CD4-positive, alpha-beta memory T cell (primary cell): ENCODE measurements at places on chromosomes 11 and 22.

GRCh38 chr11:127902382-127902781 is 685.0 kb downstream of the ETS1 start:
- H3K36me3 ChIP-seq = no peaks in the 10 kb centered on the region
- no peak overlapping the region for H3K4me3 ChIP-seq
- DNase-seq = no peak
- H3K27ac ChIP-seq = no peak overlapping the region
- no peaks in the 10 kb centered on the region for H3K4me1 ChIP-seq

DNA sequence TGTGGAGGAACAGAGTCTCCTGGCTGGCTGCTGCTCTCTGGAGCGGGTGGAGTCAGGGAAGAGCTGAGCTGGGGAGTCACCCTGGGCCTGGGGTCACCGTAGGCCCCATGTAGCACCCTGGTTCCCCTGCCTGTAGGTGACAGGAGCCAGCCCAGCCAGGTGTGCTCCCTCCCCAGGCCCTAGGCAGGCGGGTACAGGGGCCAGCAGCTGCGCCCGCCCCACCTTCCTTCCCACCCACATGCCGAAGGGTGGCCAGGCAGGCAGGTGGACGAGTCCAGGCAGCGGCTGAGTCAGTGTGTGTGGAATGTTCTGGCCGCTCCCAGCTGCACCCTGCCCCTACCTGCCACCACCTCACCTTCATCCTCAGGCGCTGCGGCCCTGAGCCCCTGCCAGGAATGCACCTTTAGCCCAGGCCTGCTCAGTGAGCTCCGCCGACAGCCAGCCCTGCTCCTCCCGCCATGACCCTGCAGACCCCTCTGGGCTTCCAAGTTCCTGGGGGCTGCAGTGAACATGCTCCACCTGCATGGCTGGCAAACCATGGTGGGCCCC is 654 bp upstream of the SYT8 start:
- H3K4me1 ChIP-seq = peaks cover 14% of the 10 kb centered on the region
- no peaks in the 10 kb centered on the region for H3K36me3 ChIP-seq
- no peak overlapping the region for H3K27ac ChIP-seq
- no peak overlapping the region for H3K4me3 ChIP-seq
- DNase-seq = no peak

GRCh38 chr11:123116486-123116885 is 54.5 kb upstream of the HSPA8 start:
- no peaks in the 10 kb centered on the region for H3K27me3 ChIP-seq
- DNase-seq = no peak
- H3K27ac ChIP-seq = no peak overlapping the region
- H3K4me1 ChIP-seq = no peaks in the 10 kb centered on the region
- no peak overlapping the region for H3K4me3 ChIP-seq

- no peaks in the 10 kb centered on the region for H3K36me3 ChIP-seq
- H3K27ac ChIP-seq = no peak overlapping the region
- no peaks in the 10 kb centered on the region for H3K4me1 ChIP-seq
- DNase-seq = no peak
- H3K4me3 ChIP-seq = no peak overlapping the region
Observed at GRCh38 chr11:112156153-112156955, 7.5 kb downstream of the IL18 start.

GRCh38 chr11:119602745-119603373 is 126.1 kb downstream of the NECTIN1 start:
- H3K27ac ChIP-seq = no peak overlapping the region
- H3K4me3 ChIP-seq = no peak overlapping the region
- no peaks in the 10 kb centered on the region for H3K36me3 ChIP-seq
- H3K4me1 ChIP-seq = no peaks in the 10 kb centered on the region
- H3K27me3 ChIP-seq = no peaks in the 10 kb centered on the region
- no peak for DNase-seq

GRCh38 chr22:30247974-30248373 is 1.4 kb upstream of the LIF start:
- H3K36me3 ChIP-seq = no peaks in the 10 kb centered on the region
- no peak overlapping the region for H3K27ac ChIP-seq
- H3K27me3 ChIP-seq = no peaks in the 10 kb centered on the region
- H3K4me3 ChIP-seq = no peak overlapping the region
- DNase-seq = no peak

- H3K27ac ChIP-seq = no peak overlapping the region
- H3K27me3 ChIP-seq = no peaks in the 10 kb centered on the region
- DNase-seq = no peak
Observed at GRCh38 chr11:75330291-75330690, 21.2 kb downstream of the ARRB1 start.

- H3K27ac ChIP-seq = no peak overlapping the region
- H3K4me3 ChIP-seq = no peak overlapping the region
- peaks cover 15% of the 10 kb centered on the region for H3K4me1 ChIP-seq
- no peaks in the 10 kb centered on the region for H3K36me3 ChIP-seq
- DNase-seq = no peak
- no peaks in the 10 kb centered on the region for H3K27me3 ChIP-seq
Observed at GRCh38 chr22:36809351-36809750, 7.5 kb downstream of the PVALB start.

DNA sequence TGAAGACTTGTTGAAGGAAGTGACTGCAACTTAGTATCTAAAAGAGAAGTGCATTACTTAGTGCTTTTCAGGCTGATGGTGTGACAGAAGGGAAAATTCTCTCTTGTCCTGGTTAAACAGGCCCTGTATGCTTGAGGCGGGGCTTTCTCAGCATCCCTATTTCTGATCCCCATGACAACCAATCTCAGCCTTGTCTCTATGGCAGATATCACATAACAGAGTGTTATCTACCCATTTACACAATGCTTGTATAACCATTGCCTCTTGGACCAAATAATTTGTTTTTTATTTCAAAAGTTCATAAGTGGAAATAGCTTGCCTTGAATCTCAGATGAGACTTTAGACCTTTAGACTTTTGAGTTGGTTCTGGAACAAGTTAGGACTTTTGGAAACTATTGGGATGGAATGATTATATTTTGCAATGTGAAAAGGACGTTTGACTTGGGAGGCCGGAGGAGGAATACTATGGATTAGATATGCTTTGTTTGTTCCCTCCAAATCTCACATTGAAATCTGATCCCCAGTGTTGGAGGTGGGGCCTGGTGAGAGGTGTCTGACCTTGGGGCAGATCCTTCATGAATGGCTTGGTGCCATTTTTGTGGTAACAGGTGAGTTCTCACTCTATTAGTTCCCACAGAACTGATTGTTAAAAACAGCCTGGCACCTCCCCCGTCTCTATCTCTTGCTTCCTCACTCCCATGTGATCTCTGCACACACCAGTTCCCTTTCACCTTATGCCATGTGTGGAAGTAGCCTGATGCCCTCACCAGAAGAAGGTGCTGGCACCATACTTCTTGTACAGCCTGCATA is 3.1 kb upstream of the GLYAT start:
- no peak overlapping the region for H3K4me3 ChIP-seq
- no peaks in the 10 kb centered on the region for H3K27me3 ChIP-seq
- H3K4me1 ChIP-seq = no peaks in the 10 kb centered on the region
- no peak for DNase-seq

DNA sequence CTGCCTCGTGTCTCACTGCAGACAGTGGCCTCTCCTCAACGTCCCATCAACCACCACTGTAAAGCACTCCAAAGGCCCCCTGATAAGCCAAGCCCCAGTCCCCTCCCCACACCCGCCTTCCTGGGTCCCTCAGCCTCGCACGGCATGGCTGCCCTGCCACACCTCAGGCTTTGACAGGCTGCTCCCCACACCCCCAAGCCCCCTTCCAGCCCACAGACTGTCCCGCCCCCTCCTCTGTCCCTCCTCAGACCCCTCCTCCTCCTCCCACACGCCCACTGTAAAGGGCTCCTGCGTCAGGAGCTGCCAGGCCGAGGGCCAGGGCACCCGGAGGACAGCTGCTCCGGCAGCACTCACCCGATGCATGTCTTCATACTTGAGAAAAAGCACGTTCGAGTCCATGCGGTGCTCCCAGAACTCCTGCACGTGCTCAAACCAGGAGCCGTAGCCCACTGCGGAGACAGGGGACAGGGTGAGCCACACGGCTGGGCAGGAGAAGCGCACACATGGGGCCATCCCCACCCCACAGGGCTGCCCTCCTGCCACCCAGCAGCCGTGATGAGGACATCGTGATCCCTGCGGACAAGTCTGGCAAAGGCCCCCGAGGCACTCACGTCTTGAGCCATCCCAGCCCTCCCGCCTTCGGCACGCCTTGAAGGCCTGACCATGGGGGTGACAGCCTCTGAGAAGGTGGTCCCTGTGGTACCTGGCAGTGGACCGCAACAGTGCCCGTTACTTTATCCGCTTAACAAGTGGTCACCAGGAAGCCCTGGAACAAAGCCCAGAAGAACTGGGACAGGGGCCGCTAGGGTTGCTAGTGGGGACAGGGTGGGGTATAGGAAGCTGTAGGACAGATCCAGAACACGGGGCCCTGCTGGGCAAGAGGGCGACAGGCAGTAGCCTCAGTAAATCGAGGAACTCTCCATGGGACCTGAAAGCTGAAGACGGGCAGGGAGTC is 21.5 kb upstream of the EFCAB6 start:
- no peaks in the 10 kb centered on the region for H3K36me3 ChIP-seq
- H3K4me3 ChIP-seq = no peak overlapping the region
- H3K27ac ChIP-seq = no peak overlapping the region
- DNase-seq = no peak

- no peak overlapping the region for H3K27ac ChIP-seq
- H3K4me3 ChIP-seq = no peak overlapping the region
- peaks cover 3% of the 10 kb centered on the region for H3K27me3 ChIP-seq
- DNase-seq = no peak
- no peaks in the 10 kb centered on the region for H3K36me3 ChIP-seq
Observed at GRCh38 chr11:125441648-125442410, 54.2 kb downstream of the FEZ1 start.

GRCh38 chr11:60566776-60567175 is 51.6 kb downstream of the MS4A13 start:
- no peak overlapping the region for H3K4me3 ChIP-seq
- DNase-seq = no peak
- H3K36me3 ChIP-seq = no peaks in the 10 kb centered on the region
- H3K4me1 ChIP-seq = no peaks in the 10 kb centered on the region
- no peak overlapping the region for H3K27ac ChIP-seq

GRCh38 chr11:2221591-2221990 is 48.8 kb downstream of the ASCL2 start:
- no peak overlapping the region for H3K27ac ChIP-seq
- peaks cover 4% of the 10 kb centered on the region for H3K27me3 ChIP-seq
- H3K4me3 ChIP-seq = no peak overlapping the region
- no peaks in the 10 kb centered on the region for H3K36me3 ChIP-seq
- no peak for DNase-seq

GRCh38 chr11:87359401-87359800 is 321.7 kb downstream of the TMEM135 start:
- H3K27me3 ChIP-seq = no peaks in the 10 kb centered on the region
- H3K27ac ChIP-seq = no peak overlapping the region
- H3K4me3 ChIP-seq = no peak overlapping the region
- H3K4me1 ChIP-seq = no peaks in the 10 kb centered on the region
- no peak for DNase-seq

GRCh38 chr11:77510851-77511250 is 37.0 kb upstream of the PAK1 start:
- no peaks in the 10 kb centered on the region for H3K27me3 ChIP-seq
- no peaks in the 10 kb centered on the region for H3K36me3 ChIP-seq
- no peak overlapping the region for H3K27ac ChIP-seq
- no peak for DNase-seq
- H3K4me1 ChIP-seq = no peaks in the 10 kb centered on the region

- no peak overlapping the region for H3K4me3 ChIP-seq
- H3K36me3 ChIP-seq = peaks cover 14% of the 10 kb centered on the region
- no peaks in the 10 kb centered on the region for H3K27me3 ChIP-seq
- no peak for DNase-seq
Observed at GRCh38 chr11:772429-773390, 4.6 kb downstream of the GATD1 start.

GRCh38 chr11:25927411-25927953 is 404.4 kb upstream of the ANO3 start:
- no peaks in the 10 kb centered on the region for H3K36me3 ChIP-seq
- H3K4me3 ChIP-seq = no peak overlapping the region
- no peak for DNase-seq
- H3K27me3 ChIP-seq = no peaks in the 10 kb centered on the region
- H3K4me1 ChIP-seq = no peaks in the 10 kb centered on the region

- H3K27me3 ChIP-seq = no peaks in the 10 kb centered on the region
- no peaks in the 10 kb centered on the region for H3K36me3 ChIP-seq
- H3K4me1 ChIP-seq = no peaks in the 10 kb centered on the region
- no peak for DNase-seq
Observed at GRCh38 chr11:15569305-15570025, 454.7 kb downstream of the INSC start.

GRCh38 chr11:36711104-36711825 is 113.2 kb upstream of the RAG2 start:
- H3K36me3 ChIP-seq = no peaks in the 10 kb centered on the region
- DNase-seq = no peak
- no peaks in the 10 kb centered on the region for H3K4me1 ChIP-seq
